ENCODE measurements at places on chromosomes 4 and X.

DNA sequence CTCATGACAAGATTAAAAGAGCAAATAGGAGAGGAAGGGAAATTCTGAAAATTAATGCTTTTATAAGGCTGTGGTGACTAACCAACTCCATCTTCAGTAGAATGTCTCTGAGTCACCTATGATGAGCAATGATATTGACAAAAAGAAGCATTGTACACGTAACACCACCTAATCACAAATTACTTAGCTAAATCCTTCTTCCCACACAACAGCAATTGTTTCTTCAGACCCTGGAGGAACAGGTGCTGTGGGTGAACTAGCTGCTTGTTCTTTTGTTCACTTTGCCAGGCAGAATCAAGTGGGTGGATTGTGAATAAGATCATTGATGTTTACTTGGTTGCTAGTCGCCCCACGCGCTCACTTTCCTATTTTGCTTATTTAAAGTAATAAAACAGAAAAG is 315.5 kb downstream of the CAMK2D start:
- DNase-seq, result no peak

DNA sequence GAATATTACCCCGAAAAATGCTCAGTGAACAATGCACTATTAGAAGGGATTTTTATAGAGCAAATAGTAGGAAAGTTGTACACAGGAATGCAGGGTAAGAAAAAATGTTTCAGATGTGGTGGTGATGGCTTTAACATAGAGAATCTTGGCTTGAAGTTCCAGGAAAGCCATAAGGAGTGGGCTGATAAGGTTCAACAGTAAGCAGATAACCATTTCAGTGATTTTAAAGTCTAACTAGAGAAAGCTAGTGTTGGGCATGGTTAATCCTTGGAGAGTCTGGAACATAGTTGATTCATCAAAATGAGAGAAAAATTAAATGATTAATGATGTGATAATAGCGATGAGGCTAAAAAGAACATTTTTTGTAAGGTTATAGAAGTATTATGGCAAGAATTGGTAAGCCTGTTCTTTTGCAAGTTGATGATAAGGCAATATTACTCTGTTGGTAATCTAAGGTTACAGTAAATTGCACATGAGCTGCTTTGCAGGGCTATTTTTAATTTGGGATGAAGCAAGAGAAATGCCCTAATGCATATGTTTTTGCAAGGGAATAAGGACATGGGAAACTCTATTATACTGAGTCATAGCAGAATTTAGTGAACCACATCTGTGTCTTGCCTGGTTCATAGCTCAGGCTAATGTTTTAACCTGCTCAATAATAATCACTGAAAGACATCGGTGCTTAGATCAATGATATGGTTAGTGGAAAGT is 44.3 kb downstream of the GALNTL6 start:
- no peak for DNase-seq

- no peak for DNase-seq
Observed at GRCh38 chrX:129523079-129523911, at the start of gene SMARCA1. SMARCA1 (minus strand) TSS chrX:129523490; CDS start chrX:129523370, 120 bp downstream.

DNA sequence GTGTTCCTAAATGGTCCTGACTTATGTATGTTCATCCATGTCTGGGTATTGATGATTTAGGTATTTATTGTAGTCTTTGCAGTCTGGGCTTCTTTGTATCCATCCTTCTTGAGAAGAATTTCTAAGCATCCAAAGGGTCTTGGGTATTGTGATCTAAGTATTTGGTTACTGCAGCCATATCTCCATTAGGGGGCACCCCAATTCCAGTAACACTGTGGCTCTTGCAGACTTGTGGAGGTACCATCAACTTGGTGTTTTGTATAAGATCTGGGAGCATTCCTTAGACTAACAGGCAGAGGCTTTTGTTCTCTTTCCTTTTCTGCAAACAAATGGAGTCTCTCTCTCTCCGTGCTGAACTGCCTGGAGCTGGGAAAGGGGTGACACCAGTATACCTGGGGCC is 113.7 kb upstream of the NEXMIF start:
- DNase-seq, result peak; percentile 15

DNA sequence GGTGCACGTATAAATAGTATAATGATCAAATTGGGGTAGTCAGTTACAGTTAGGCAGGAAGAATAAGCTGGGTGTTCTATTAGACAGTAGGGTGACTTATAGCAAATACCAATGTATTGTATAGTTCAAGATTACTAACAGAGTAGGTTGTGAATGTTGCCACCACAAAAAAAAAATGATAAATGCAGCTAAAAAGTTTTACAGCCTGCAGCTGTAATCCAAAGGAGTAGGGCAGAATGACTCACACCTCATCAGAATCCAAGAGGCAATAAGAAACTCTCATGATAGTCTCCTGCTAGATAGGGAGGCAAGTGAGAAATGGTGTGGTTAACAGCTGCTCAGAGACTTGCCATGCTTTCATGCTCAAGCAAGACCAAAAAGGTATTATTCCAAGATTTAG is 19.6 kb upstream of the TCEAL4 start:
- no peak for DNase-seq

DNA sequence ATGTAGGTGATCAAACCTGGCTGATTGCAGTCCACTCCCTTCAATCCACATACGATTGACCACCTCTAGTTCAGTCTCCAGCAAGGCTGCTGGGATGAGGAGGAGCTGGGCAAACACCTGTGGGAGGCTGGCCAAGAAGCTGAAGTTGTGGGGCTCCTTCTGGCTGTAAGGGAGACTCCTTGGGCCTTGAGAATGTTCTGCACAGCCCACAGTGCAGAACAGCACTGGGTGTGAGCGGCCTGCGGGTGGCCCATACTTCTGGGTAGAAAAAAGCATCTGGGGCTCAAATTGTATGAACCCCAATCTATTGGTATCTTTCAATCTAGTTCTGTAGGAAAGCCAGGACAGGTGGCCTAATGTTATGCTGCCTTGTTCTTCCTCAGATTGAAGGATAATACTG is 1608.8 kb upstream of the PCDH10 start:
- DNase-seq, result no peak

- peak; percentile 37 for DNase-seq
Observed at GRCh38 chr4:37762294-37762990, 64.0 kb upstream of the PGM2 start.

GRCh38 chr4:92305878-92306520 is 2.2 kb downstream of the GRID2 start:
- no peak for DNase-seq

DNA sequence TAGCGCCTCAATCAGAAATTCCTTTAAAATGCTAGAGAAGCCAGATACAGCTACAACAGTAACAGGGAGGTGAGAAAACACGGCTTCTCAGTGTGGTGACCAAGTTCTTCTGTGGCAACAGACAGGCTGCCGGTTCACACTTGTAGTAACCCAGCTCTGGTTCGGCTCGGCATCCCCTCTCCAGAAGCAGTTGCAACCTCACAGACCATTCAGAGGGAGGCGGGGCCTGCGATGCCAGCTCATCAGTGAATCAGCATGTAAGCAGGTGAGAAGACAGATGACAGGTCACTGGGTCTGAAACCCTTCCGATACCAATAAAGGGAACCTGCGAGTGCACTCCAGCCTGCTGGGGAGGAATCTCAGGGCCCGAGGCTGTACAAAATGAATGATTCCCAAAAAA is 251.0 kb downstream of the KCNIP4 start:
- DNase-seq, result no peak
